ENCODE measurements at places on chromosomes 3 and 15.

GRCh38 chr3:133887074-133887802, 8.4 kb downstream of the RAB6B start:
- no peak for DNase-seq

- no peak for DNase-seq
Measured at GRCh38 chr3:184761075-184761841, 49.4 kb upstream of the MAGEF1 start.

GRCh38 chr3:175932586-175932985, 1073.5 kb downstream of the NAALADL2 start:
- no peak for DNase-seq

- no peak for DNase-seq
Measured at GRCh38 chr3:68880632-68881031, 51.7 kb downstream of the TAFA4 start.

GRCh38 chr15:88664151-88664778, 25.4 kb downstream of the ISG20 start:
- DNase-seq: no peak

GRCh38 chr3:52012699-52013098, 17.0 kb upstream of the RPL29 start:
- no peak for DNase-seq

GRCh38 chr3:149934524-149934923, 36.2 kb downstream of the PFN2 start:
- DNase-seq: peak; percentile 41

DNA sequence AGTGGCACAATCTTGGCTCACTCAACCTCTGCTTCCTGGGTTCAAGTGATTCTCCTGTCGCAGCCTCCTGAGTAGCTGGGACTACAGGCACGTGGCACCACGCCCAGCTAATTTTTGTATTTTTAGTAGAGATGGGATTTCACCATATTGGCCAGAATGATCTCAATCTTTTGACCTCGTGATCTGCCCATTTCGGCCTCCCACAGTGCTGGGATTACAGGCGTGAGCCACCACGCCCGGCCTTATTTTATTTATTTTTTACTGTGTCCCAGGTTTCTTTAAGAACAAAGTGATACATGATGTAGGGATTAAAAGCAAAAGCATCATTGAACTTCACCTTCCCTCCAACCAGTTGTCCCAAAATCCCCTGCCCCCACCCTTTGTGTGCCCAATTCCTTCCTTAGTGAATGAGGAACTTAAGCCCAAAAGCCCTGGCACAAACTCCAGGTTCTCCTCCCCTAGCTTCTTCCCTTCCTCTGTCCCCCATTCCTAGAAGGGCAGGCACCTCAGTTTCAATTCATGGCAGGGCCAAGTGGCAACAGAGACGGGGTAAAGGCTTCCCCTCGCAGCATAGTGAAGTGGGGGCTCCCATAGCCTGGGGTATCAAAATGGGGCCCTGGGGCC, 23.7 kb upstream of the RPN1 start:
- DNase-seq: no peak

GRCh38 chr15:75779504-75779903, 63.7 kb upstream of the UBE2Q2 start:
- no peak for DNase-seq

DNA sequence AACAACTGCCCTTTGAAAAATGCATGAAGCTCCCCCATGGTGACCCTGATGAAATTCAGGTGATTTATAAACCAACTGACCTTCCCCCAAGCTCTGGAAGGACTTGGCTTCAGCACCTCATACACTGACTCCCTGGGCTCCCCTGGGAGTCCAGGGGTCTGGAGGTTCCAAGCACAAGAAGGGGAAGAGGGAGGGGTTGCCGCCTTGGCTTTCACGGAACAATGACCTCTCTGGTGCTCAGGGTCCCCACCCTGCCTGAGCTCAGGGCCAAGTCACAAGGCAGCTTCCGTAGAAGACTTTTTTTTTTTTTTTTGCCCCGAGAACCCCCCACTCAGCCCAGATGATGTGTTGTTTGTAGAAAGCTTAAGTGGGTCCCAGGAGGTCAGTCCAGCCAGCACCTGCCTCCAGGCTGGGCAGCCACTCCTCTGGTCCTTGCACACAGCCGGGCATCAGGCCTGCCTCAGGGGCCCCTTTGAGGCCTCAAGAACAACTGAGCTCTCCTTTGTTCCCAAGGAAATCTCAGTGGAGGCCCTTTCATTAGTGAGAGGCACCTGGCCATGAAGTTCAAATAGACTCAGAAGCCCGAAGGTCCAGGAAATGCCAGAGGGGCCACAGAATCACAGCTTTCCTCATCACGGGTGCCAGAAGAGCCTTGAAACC, 14.0 kb upstream of the ALAS1 start:
- no peak for DNase-seq

DNA sequence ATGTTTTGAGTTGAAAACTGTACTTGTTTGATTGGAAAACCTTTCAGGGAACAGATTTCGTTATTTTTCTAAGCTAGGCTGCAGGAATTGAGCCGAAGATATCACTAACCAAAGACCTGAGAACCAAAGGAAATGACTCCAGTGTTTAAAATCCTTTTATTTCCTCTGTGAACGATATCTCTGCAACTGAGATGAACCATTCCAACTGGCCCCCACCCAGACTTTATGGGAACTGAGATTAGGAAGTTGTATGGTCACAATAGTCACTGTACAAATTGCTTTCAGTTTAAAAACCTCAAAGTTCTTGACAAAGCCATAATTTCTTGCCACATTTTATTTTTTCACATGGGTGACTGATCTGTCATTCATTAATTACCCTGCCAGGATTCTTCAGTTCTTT, 232.4 kb downstream of the RBMS3 start:
- DNase-seq: no peak
